ENCODE measurements at places on chromosomes 1 and 21.

- DNase-seq = no peak
Measured at GRCh38 chr1:7447093-7447492, 324.0 kb upstream of the VAMP3 start.

DNA sequence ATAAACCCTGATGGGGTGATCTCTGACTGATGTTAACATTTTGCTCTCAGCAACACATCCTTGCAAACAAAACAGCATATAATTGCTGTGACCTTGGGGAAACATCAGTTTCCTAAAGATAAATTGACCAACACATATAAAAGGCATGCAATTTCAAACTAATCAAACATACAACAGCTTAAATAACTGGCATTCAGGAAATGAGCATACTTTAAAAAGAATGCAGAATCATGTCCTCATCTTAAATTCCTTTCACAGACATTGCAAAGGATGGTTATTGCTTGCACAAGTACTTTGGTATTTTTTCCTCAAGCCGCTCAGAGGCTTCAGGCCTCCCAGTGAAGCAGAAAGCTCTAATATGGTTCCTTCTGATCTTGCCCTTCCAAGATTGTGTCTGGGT lies 53.4 kb upstream of the RGS18 start:
- DNase-seq = no peak

GRCh38 chr21:45420061-45421041 lies 15.4 kb downstream of the COL18A1 start:
- peak; percentile 42 for DNase-seq

DNA sequence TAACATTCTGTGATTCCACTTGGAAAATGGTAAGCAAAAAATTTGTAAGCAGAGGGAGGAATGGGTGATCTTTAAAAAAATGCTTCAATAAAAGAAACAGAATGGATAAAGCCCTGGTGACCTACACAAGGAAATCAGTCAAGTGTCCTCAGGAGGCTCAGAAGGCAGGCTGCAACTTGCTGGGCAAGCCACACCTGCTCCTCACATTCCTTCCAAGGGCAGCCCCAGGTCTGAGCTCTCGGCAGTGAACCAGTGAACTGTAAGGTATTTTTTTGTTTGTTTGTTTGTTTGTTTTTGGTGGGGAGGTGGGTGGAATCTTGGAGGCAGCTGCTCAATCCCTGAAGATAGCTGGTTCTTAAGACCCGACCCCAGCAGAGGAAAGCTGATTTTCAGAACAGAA lies 4.4 kb downstream of the TACSTD2 start:
- DNase-seq = no peak

- DNase-seq = no peak
Measured at GRCh38 chr21:32388306-32388705, 4.5 kb downstream of the URB1 start.

GRCh38 chr21:29384683-29385359 lies 86.1 kb downstream of the BACH1 start:
- no peak for DNase-seq

GRCh38 chr1:245235156-245235555 lies 80.4 kb downstream of the KIF26B start:
- DNase-seq = no peak

GRCh38 chr1:203166192-203166940 lies 9.3 kb downstream of the MYBPH start:
- no peak for DNase-seq

DNA sequence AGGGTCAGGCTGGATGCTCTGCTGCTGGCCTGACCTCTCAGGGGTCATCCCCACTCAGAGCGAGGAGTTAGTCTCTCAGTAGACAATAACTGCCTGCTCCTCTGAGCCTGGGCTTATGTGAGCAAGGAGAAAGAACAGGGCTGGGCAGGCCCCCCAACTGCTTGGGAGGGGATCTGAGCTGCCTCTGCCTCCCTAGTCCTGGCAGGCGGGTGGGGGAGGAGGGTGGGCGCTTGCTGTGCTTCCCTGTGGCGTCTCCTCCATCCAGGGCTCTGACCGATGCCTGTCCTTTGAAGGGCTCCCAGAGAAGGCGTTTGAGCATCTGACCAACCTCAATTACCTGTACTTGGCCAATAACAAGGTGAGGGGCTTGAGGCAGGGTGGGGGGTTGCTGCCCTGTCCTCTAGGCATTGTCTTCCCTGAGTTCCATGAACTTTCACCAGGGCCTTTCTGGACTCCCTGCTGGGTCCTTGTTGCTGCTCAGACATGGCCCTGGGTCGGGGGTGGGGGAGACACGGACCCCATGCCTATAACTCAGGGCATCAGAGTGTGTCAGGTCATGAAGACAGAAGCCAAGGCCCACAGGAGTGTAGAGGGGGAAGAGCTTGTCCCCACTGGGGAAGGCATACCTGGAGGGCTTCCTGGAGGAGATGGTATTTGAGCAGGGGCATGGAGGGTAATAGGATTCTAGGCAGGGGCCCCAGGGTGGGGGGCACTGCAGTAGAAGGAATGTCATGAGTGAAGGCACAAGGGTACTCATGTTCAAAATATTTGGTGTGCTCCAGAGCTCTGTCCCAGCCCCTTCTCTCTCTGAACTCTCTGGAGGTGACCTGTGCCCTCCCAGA lies 12.5 kb downstream of the PODN start:
- no peak for DNase-seq

DNA sequence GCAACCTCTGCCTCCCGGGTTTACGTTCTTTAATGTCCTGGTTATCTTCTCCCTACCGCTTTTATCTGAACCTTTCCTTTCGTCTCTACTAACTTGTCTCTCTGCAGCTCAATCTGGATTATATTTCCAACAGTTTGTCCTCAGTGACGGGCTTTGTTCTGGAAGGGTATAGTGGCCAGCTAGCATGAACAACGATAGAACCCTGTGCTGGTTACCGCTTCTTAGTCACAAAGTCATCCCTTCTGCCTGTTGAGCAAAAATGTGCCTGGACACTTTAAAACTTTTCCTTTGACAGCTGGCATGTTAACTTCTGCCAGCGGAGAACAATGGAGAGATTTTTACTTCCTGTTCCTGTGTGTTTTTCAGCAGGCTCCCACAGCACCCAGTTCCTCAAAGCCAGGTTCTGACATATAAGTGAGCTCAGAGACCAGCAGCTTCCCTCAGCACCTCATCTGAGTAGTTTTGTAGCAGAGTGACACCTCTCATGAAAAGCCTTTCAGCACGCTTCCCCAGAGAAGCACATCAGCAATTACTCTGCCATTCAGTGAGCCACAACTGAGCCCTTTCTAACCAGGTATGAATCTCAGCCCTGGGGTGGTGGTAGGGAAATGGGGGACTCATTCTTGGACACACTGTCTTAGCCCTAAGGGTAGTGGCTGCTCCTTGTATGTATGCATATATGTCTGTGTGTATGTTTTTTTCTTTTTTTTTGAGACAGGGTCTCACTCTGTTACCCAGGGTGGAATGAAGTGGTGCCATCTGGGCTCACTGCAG lies 23.6 kb upstream of the CCDC17 start:
- DNase-seq = no peak

DNA sequence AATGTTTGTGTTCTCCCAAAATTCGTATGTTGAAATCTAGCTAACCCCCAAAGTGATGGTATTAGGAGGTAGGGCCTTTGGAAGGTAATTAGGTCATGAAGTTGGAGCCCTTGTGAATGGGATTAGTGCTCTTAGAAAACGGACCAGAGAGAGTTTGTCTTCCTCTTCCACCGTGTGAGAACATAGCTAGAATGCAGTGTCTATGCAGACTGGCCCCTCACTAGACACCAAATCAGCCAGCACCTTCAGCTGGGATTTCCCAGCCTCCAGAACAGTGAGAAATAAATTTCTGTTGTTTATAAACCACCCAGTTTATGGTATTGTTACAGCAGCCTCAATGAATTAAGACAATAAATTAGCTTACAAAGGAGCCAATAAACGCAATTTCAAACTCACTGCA lies 58.0 kb downstream of the KIAA0319L start:
- DNase-seq = no peak

- peak; percentile 19 for DNase-seq
Measured at GRCh38 chr1:23657659-23658275, 33.8 kb upstream of the RPL11 start.

GRCh38 chr1:2840036-2840809 lies 38.7 kb upstream of the TTC34 start:
- no peak for DNase-seq

DNA sequence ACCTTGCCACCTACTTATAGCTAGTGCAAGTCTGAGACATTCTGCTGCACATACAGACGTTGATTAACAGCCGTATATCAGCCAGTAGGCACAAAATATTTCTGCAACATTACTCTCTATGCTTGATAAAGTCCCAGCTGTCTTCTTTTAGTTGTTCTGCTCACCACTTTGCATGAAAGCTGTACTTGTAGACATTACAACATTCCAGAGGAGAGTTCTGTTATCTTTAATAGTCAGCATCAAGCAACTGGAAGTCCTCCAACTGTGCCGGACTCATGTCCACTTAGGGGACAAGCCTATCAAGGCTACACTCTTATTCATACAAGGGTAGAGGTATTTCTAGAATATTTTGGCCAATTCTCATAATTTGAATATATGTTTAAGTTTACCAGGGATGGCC lies 50.0 kb downstream of the CACHD1 start:
- DNase-seq = no peak

DNA sequence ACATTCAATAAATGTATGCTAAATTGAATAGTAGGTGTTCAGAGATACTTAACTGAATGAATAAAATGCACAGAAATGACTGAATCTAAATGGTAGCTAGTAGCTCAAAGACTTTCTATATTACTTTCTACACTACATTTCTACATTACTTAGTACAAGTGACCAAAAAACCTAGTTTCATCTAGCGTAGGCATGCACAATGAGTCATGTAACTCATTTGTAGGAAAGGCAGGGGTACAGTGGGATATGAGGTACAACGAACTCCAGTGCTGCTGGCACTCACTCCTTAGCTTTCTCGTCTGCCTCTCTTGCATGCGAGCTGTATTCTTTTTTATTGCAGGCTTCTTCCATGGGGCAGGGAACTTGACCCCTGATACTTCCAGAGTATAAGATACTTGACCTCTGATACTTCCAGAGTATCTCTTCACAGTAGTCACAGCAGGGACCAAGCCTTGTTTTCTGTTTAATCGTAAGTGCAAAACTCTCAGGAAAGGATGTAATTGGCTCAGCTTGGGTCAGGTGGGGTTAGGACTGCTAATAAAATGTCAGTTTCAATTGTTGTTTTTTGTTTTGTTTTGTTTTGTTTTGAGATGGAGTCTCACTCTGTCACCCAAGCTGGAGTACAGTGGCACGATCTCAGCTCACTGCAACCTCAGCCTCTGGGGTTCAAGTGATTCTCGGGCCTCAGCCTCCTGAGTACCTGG lies 4.9 kb upstream of the ATP2B4 start:
- no peak for DNase-seq

- no peak for DNase-seq
Measured at GRCh38 chr1:233735331-233735730, 121.4 kb downstream of the KCNK1 start.

- no peak for DNase-seq
Measured at GRCh38 chr1:26598890-26599289, 69.3 kb downstream of the RPS6KA1 start.

GRCh38 chr1:37989361-37989930 lies 376 bp downstream of the SF3A3 start:
- DNase-seq = peak; percentile 35

- no peak for DNase-seq
Measured at GRCh38 chr1:43864111-43865045, 69.2 kb upstream of the ARTN start.

DNA sequence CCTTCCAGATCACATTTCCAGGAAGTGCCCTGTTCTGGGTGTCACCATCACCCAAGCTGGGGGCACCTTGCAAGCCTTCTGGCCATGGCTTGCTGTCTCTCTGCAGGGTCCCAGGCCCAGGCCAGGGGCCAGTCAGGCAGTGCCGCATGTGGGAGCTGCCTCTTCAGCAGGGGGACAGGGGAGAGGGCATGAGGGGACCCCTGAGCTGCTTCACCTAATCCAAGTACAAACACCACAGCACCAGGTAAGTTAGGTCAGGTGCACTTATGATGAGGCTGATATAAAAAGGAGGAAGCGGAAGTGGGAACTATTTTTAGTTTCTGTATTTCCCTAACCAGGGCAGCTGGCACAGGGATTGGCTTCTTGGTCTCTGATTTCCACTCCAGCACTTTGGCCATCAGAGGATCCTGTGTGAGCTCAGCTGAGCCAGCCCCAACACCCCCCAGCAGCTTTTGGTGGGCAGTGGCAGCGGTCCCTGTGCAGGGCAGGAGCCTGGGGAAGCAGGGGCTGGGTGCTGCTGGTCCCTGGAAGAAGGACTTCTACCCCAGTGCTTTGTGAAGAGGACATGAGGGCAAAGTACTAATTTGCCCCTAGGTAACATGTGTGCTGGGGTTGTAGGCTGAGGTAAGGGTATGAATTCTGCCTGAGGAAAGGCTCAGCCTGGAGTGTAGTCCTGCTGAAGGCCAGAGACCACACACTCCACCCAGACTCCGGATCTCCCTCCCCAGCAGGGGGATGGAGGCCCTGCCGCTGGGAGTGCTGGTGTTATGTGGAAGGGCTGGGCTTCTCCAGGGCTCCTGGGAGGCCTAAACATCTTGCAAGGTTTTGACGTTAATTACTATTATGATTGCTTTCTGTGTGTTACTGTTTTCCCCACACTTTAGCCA lies 3.3 kb upstream of the PCBP3 start:
- DNase-seq = no peak

GRCh38 chr1:8860738-8861516 lies 17.6 kb downstream of the ENO1 start:
- no peak for DNase-seq

DNA sequence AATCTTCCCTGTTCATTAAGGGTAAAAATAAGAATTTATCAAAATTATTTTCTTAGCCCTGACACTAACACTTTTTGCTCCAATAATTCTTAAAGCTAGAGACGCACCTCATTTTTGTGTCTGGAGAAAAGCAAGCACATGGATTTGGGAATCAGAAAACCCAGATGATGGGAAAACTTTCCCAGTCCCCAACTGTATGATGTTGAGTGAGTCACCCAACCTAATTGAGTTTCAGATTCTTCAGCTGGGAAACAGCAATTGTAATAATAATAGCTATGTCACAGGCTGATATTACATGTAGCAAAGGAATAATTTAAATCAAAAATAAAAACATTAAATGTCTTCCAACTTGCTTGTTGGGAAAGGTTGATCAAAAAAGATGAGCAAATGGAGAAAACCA lies 159.0 kb downstream of the MIS18A start:
- DNase-seq = no peak

- DNase-seq = no peak
Measured at GRCh38 chr1:70916034-70916427, 131.6 kb downstream of the PTGER3 start.

- peak; percentile 9 for DNase-seq
Measured at GRCh38 chr1:205983925-205984725, 19.1 kb downstream of the RAB7B start.

DNA sequence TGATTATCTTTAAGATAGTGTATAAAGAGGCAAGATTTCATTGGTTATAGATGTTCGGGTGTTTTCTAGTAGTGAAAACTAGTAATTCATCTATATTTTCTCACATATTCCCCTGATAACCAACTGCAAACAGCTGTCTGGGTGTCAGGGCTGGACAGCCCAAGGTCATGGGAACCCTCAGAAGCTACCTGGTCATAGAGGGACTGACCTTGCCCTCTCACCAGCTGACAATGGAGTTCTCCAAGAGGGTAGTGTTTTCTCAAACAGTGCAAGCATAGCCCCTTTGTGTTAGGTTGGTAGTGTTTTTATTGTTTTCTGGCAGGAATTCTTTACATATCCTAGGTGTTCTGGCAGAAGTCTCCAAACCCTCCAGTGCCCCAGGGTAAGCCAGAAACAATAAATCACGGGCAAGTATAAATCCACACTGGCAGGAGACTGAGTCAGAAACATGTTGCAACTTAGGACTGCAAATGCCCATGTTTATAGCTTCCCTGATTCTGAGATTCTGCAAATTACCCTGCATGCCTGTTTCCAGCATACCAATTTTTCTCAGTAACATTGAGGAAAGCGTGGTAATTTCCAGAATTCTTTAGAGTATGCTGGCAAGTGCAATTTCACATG lies 82.8 kb upstream of the ATP1A1 start:
- DNase-seq = no peak

All from COR-L47 (cell line).